ENCODE measurements at places on chromosomes 5 and 9.
A peak's percentile ranks its signal among the peaks of the same experiment; 100 is the strongest.

- DNase-seq: peak; percentile 56
Measured at GRCh38 chr5:80884929-80885328, 75.2 kb upstream of the RASGRF2 start.

- DNase-seq: no peak
Measured at GRCh38 chr5:140182075-140182711, 7.2 kb downstream of the CYSTM1 start.

DNA sequence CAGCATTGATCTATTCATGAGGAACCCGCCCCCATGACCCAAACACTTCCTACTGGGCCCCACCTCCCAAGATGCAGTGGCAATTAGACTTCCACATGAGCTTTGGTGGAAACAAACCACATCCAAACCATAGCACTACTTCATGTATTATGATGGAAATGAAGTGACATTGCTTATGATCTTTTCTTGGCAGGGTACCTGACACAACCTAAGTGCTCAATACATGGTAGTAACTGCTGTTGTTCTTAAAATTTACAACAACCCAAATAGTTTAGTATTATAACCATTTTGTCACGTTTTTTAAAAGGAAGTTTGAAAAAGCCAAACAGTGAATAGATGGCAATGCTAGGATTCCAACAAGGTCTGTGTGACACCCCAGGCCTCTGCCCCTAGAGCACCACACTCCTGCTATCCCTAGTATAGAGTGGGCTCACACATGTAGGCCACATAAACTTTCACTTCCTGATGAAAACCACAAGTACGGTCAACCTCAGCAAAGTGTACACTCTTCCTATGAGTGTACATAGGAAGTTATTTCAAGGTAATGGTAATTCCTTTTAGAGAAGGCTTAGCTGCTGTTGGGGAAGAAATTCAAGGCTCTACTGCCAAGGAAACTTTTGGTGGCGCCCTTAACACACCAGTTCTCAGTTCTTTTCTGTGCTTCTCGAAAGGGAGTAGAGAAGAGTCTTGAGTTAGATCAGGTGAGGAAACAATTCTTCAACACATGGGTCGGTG is 97.6 kb downstream of the ARSB start:
- no peak for DNase-seq

- DNase-seq: no peak
Measured at GRCh38 chr5:160197341-160198144, 31.8 kb upstream of the FABP6 start.

- peak; percentile 74 for DNase-seq
Measured at GRCh38 chr5:42912184-42912798, 100.6 kb upstream of the SELENOP start.

DNA sequence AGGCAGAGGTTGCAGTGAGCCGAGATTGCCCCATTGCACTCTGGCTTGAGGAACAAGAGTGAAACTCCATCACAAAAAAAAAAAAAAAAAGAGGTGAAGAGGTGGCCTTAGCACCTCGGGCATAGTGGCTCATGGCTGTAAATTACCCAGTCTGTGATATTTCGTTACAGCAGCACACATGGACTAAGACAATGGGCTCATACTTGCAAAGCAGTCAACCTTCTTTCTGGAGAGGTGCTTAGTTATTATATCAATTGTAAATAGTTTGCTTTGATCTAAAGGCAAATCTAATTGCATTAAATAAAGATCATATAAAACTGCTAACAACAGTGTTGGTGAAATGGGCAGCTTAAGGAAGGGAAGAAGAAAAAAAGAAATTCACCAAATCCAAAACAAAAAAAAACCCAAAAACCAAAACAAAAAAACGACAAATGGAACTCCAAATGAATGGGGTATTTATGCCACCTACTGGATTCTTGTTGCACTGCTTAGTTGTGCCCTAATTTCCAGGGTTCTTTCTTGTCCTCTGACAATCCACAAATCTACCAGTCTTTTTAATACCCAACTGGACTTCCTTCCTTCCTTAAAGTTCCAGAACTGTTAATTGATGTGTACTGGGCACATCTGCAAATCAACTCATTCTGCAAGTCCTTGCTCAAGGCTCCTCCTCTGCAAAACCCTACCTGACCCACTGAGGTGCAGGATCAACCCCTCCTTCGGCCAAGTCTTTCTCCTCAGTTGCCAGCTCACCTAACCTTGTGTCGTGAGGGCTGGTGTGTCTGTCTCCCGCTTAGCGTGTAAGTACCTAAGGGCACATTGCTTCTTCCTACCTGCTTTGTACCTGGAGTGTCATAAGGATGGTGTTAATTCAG is 35.0 kb upstream of the DMRT1 start:
- peak; percentile 48 for DNase-seq

- peak; percentile 73 for DNase-seq
Measured at GRCh38 chr9:131397100-131397790, 3.4 kb downstream of the PRRC2B start.

DNA sequence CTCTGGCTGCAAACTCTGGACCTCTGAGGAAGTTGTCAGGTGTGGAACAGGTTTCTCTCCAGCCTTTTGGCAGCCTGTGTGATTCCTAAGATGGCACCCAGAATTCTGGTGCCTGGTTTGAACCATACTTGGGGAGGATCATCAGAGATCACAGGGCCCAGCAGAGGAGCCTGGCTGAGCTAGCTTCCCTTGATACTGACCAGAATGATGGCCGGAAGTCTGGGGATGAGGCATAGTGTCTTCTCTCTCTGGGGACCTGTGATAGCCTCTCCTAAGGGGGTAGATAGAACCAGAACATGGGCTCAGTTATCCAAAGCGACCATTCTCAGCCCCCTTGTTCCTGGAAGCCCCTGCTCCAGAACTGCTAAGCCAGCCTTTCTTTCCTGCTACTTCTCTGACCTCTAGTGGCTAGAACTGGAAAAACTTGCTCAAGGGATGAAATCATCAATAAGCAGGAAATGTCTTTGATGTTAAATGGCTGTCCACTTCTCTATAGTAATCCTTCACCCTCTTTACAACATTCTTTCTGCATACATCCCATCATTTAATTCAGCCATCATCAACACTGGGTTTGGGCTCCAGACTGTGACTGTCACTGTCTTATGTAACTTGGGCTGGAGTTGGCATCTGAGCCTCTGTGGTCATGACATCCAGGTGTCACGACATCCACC is 55.1 kb downstream of the C9orf152 start:
- DNase-seq: peak; percentile 69

DNA sequence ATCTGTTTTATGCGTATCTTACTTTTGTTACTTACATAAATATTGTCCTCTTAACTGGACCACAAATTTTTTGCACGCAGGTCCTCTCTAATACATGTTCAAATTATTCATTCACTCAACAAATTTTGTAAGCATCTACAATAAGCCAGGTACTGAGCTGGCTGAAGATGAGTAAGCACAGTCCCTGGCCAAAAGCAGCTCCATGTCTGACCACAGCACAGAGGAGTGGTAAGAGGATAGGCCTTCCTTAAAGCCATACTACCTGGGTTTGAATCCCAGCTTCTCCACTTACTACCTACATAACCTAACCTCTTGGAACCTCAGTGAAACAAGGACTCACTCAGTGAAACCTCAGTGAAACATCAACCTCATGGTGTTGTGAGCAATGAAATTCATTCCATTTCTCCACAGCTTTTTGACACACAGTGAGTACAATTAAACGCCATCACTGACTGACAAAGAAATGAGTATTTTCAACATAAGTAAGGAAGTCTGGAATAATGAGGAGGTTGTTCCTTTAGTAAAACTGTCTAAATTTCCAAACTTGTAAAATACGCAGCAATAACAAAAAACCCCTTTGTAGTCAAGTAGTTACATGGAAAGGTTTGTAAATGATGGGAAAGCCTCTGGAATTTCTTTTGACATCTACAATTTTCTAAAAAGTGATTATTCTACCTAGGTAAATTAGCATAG is 15.0 kb downstream of the PTAR1 start:
- DNase-seq: peak; percentile 56

DNA sequence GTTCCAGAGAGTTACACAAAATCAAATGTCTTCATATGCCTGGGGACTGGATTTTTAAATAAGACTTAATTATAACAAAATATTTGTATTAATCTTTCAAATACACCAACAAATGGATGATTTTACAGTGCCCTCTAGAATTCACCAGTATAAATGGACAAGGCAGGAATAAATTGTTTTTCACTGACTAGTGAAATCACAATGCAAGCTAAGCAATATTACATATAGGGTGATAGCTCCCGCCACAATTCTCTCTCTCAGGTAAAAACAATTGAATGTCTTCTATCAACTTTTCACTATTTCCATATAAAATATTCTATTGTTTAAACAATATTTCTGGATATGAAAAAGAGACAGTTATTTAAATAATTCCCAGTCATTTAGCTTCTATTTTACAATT is 8.0 kb upstream of the CCDC112 start:
- no peak for DNase-seq

DNA sequence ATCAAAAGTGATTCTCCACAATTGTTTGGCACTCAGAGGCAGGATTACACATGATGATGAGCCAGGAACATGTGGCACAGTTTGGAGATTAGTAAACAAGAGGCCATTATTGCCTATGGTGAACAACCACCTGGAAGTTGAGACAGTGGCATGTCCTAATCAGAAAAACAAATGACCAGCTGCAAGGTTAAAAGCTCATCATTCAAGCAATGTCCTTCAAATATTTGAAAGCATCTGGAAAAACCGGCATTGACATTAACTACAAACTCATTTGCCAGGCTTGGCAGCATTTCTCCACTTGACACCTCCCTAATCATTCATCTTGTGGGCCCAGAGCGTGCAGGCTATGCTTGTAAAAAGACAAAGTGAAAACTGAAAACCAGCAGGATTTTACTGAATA is 80.6 kb upstream of the MEGF10 start:
- DNase-seq: peak; percentile 38

- no peak for DNase-seq
Measured at GRCh38 chr9:80883826-80884579, 805.3 kb downstream of the TLE1 start.

- DNase-seq: peak; percentile 66
Measured at GRCh38 chr9:74838351-74838750, 49.4 kb downstream of the TRPM6 start.

GRCh38 chr5:24788829-24789514 is 144.2 kb upstream of the CDH10 start:
- DNase-seq: peak; percentile 2

- DNase-seq: no peak
Measured at GRCh38 chr9:135192686-135193085, 105.2 kb downstream of the OLFM1 start.

GRCh38 chr9:84669288-84670137 is at the start of gene NTRK2:
Gene NTRK2, plus strand, starts transcription at chr9:84669729. Its CDS starts 1,020 bp downstream, at chr9:84670749.
- DNase-seq: peak; percentile 49

GRCh38 chr5:112640546-112640945 is 97.1 kb upstream of the APC start:
- no peak for DNase-seq

DNA sequence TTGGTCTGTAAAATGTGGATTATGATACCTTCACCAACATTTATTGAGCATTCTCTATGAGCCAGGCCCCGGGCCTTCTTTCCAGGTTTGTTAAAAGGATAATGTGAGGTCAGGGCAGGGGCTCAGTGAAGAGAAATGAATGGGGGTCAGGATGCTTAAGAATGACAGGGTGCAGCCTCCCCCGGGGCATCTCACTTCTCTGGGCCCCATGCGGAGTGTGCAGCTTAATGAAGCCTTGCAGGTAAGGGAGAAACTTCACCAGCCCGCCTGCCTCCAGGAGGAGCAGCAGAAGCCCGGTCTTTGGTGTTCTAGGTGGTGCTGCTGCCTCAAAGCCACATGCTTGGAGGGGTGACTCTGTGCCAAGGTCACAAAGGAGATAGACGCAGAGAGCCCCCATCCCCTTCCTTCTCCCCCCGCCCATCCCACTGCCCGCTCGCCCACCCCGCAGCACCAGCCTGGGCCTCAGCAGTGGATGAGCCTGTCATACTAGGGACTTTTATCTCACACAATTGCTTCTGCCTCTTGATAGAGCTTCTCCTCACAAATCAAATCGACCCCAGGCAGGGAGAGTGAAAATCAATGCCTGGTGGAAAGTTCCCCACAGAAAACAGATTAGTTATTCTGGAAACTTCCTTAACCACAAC is 244.8 kb downstream of the PBX3 start:
- no peak for DNase-seq

GRCh38 chr9:23467276-23467675 is 358.8 kb downstream of the ELAVL2 start:
- no peak for DNase-seq

DNA sequence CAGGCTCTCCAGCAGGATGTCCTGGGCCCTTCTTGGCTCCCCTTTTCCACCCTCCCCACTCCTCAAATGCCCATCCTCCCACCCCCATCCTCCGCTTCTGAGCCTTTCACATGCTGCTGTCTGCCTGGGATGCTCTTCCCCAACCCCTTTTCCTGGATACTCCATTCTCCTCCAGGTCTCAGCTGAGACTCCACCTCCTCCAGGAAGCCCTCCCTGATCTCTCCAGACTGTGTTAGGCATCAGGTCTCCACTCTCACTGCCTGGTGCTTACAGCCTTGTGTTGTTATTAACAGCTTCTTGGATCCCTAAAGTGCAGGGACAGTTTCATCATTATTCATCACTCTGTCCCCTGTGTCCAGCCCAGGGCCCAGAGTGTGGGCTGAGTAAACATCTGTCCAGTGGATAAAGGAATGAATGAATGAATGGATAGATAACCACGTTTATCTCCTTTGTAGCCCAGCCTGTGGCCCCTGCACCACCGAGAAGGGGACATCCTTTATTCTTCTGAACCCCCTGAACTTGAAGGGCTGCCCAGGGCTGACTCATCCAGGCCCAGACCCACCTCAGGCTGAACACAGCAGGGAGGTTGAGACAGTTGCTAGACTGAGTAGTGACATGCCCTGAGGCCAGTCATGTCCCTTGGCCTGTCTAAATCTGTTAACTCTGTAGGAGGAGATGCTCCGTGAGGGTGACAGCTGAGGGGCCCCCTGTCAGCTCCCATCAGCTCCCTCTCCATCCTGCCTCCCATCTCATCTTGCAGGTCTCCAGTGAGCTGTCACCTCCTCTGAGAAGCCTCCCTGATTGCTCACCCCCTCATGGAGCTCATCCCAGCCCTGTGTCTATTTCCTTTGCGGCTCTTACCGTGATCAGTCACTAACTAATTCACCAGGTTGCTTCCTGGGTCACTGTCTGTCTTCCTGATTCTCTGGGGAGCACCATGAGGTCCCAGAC is 14.6 kb upstream of the LAMC3 start:
- no peak for DNase-seq

GRCh38 chr5:35876922-35877321 is 20.2 kb downstream of the IL7R start:
- peak; percentile 60 for DNase-seq

- no peak for DNase-seq
Measured at GRCh38 chr5:152501294-152501693, 96.2 kb upstream of the NMUR2 start.

All from epithelial cell of esophagus (primary cell).